GM12892 (cell line): ENCODE measurements at places on chromosomes 16 and 17.

DNA sequence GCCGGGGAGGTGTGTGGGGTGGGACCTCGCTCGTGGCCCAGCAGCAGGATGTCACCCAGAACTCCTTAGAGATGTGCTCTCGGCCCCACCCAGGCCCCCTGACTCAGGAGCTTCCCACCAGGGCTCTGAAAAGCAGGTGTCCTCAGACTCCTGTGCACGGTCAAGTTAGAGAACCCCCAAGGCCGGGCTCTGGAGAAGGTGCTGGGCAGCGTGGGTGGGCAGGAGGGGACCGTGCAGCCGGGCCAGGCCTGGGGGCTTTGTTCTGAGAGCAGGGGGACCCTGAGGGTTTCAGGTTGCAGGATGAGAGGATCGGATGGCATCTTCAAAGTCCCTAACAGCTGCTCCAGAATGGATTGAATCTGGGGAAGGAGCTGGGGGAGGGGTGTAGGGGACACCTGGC, 164.4 kb upstream of the CIBAR2 start:
- no peak for DNase-seq

GRCh38 chr17:72255481-72255880, 134.7 kb downstream of the SOX9 start:
- no peak for DNase-seq

DNA sequence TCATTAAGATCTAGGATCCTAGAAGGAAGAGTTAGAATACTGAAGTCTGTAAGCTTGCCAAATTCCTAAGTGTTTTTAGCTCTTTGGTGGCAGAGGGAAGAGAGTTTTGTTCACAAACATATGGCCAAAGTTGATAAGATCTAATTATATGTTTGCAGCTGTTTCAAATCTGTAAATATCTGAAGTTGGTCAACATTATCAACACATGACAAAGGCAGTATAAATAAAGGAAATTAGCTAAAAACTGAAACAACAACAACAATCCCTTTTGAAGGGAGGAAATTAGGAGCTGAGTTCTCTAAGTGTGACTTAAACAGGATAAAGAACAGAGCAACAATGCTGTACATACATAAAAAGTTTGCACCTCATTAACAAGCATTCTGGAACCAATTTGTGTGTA, 208.7 kb downstream of the KCNJ2 start:
- DNase-seq: no peak

- no peak for DNase-seq
These were observed 446.1 kb downstream of the SOX9 start for GRCh38 chr17:72566671-72567484.

GRCh38 chr16:81627024-81627423, 152.1 kb upstream of the PLCG2 start:
- no peak for DNase-seq

DNA sequence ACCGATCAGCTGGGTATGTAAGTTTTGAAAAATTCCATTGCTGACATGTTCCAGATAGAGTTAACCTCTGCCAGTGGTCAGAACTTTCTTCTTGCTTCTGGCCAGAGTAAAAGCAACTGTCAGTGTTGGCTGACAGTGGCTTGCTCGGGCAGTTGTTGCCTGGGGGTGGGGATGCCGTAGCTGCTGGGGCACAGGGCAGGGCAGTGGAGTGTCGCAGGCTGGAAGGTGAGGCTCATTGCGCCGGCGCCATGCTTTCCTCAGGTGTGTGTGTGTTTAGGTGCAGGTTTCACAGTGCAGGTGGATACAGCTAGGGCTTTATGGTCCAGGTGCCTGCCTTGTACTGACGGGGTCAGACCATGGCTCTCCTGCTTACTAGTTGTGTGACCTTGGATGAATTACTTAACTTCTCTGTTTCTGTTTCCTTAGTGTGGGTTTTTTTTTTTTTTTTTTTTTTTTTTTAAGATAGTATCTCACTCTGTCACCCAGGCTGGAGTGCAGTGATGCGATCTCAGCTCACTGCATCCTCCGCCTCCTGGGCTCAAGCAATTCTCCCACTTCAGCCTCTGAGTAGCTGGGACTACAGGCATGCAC, 156.4 kb downstream of the SNX29 start:
- no peak for DNase-seq

GRCh38 chr16:72654535-72654934, 393.4 kb downstream of the ZFHX3 start:
- DNase-seq: no peak

- DNase-seq: no peak
These were observed 4.5 kb upstream of the TMEM235 start for GRCh38 chr17:78226759-78227454.

- no peak for DNase-seq
These were observed 6.6 kb downstream of the NAGPA start for GRCh38 chr16:5027086-5027485.

GRCh38 chr16:64736857-64737256, 385.0 kb downstream of the CDH11 start:
- DNase-seq: no peak

DNA sequence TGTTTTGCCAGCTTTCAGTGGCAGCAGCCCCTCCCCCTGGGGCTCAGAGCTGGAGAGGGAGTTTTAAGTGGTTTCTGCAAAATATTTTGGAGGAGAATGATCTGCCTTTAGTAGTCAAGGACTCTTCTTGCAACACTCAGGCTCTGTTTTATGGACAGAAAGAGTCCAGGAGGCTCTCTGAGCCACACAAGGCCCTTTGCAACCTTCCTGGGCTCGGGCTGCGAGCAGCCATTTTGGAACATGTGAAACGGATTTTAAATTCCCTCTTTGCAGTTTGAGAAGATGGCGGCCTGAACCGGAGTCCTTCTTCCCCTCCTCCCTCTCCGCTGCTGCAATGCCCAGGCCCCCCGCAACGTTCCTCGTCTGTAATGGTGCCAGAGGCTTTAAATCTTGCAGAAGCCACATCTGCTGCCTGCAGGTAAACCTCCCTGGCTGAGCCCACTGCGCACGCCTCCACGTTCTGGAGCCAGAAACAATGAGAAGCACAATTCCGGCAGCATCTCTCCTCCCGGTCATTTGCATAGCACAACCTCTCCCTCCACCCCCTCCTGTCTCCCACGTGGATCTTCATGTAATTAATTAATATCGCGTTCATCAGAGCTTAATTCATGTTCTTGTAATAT, 386.1 kb downstream of the SEC14L1 start:
- DNase-seq: no peak

DNA sequence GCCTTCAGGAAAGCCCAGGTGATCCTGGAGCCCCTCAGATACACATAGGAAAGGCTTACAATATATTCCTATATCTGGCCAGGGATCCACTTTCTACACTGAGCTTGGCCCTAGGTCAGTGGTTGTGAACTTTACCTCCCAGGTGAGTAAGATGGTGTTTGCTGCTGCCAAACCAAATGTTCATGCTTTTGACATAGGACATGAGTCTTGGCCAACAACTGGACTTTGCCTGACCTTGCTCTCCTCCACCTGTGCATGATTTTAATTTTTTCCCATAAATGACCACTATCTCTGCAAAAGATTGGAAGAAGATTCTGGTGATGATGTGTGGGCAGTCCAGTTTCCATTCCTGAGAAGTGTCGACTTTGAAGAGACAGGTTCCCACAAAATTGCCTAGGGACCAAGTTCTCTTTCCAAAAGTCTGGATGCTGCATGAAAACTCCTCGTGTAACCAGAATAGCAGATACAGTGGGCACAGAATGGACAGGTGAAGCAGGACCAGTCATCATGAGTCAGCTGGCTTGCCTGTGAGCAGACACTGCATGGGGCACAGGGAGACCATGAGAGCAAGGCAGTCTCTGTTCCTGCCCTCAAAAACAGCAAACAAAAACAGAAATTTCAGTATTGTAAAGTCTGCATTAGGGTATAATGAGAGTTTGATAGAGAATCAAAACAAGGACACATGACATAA, 226.4 kb upstream of the MON1B start:
- no peak for DNase-seq

- DNase-seq: no peak
These were observed 3.5 kb downstream of the MPO start for GRCh38 chr17:58277107-58277801.

GRCh38 chr17:31492880-31493655, 101.6 kb downstream of the RAB11FIP4 start:
- DNase-seq: peak; percentile 45

DNA sequence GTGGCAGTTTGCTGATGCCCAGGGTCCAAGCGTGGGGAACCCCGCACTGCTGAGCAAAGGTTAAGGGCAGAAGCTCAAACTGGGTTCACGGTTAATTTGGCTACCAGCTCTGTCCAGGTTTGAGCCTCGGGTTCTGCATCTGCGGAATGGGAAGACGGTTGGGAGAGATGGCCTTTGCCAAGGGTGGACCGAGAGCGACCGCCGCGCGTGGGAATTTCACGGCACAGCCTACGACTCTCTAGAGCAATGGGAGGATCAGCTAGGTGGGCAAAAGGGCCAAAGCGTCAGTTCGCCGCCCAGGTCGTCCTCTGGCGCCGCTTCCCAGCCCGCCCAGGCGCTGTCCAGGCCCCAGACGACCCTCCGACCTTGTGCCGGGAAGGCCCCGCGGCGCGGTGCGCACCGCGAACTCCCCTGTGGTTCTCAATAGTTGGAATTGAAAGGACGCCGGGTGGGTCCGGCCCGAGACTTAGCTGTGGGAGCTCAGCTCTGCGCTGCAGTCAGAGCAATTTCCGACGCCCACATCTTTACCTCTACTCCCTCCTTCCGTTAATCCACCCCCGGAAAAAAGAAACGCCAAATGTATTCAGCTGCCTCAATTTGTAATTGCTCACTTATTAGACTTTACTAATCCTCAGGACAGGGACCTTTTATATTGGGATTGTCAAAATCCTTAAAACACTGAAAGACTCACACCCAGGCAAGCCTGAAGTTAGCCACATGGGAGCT, 2.5 kb upstream of the HS3ST3B1 start:
- no peak for DNase-seq

DNA sequence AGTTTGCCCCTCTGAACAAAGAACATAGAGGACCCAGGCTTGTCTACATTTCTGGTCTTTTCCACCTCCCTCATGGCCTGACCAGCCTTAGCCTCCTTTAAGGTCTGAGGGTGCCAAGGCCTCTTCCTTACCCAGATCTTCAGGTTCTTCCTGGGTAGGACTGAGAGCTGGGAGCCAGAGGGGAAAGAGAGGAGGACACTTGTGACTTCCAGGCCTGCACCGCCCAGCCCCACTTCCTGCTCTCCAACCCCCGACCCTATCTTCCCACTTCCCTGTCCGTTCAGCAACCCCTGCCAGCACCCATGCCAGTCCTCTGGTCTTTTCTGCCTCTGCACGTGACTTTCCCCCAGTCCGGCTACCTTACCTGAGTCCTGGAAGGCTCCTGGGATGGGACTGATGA, 534 bp downstream of the PRSS36 start:
- DNase-seq: no peak

DNA sequence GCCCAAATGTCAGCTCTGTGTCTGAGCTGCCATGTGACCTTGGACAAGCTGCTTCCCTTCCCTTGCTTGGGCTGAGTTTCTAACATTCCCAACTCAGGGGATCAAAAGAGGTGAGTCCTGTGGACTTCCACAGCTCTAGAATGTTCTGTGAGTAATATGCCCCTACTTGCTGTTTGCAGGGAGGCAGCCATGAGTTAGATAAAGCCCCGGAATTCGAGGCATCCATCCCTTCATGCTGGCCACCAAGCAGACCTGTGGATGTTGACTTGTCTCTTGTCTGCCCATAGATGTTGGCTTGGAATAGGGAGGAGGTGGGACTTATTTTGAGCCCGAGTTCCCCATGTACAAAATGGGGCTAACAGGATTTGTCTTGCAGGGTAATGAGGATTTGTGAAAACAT, 36.2 kb downstream of the KSR1 start:
- DNase-seq: no peak

DNA sequence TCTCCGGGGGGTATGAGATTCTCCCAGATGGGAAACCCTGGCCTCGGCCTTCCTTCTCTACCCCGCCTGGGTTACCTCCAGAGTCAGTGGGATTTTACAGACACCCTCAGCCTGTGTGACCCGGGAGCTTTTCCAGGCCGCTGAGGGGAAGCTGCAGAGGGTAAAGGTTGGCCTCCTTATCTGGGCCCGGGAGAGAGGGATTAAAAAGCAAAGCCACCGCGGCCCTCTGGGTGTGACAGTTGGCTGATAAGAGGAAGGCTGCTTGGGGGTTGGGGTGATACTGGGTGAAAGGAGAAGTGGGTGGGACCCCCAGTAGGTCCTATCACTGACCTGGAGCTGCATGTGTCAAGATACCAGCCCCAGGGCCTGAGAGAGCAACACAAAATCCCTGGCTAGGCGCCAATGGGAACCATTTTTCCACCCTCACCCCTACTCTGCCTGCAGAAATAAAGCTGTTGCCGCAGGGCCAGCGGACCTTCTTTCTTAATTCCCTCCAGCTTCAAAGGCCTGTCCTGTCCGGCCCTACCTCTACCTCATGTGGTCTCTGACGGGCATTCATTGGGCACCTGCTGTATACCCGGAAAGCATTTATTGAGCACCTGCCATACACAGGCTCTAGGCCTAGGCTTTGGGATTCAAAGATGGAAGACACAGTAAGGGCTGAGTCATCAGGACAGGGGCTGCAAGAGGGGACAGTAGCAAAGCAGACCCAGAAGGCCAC, 77.6 kb upstream of the GSE1 start:
- DNase-seq: no peak

GRCh38 chr17:67519801-67520251, 142.7 kb downstream of the PITPNC1 start:
- DNase-seq: no peak

DNA sequence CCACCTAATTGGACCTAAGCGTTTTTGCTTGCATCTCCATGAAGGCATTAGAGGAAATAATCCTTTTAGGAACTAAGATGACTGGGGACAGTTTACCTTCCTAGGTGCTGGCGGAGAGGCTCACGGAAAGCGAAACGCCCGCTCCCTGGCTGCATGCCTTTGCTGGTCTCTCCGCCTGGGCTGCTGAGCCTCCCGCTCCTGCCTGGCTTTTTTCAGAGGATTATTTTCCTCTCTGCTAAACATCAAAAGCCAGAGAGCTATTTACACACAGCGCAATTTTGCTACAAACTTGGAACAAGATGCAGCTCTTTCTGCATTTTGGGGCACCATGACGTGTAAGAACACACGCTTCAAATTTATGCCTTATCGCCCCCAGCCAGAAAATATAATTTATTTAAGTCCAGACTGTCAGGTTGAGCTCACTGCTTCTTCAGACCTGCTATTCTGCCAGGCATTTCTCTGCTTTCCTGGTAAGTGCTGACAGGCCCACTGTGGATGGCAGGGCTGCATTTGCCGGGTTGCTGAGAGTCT, 124.4 kb downstream of the SPACA3 start:
- no peak for DNase-seq

GRCh38 chr17:54124456-54124855, 301.7 kb downstream of the KIF2B start:
- DNase-seq: no peak

DNA sequence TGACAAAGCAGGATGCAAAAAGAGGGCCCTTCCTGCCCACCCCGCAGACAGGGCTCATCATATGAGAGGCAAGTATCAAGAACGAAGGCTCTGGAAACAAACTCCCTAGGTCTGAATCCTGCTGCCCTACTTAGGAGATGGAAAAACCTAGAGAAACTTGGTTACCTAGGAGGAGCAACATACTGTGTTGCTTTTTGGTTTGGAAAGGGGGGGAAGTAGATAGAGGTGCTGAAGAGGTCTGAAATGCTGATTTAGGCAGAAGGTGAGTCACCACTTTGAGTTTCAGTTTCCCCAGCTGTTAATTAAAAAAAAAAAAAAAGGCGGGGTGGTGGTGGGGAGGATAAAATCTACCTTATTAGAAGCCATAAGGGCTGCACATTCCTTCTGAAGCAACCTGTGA, 1.5 kb downstream of the N4BP1 start:
- DNase-seq: peak; percentile 42
